Stimulated activated CD4-positive, alpha-beta T cell treated with anti-CD3 and anti-CD28 coated beads, TNF-alpha, amount 100 ng/mL, for 24 hours (primary cell): ENCODE measurements at places on chromosomes 12 and 14.

DNA sequence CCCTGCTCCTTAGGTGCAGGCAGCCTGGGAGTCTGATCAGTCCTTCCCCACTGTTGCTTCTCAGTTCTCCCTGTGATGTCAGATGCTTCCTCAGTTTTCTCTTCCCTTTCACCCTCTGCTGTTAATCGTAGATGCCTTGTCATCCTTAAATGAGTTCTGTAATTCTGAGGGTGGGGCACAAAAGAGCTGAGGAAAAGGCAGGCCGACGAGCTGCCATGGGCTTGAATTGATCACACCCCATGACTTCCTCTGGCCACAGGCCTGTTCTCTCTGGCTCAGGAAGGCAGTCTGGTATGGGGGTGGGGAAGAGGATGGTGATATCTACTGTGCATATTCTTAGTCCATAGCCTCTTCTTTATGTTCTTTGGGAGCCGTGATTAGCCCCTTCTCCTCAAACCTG lies 5.2 kb upstream of the AP1G2 start:
- DNase-seq = no peak

DNA sequence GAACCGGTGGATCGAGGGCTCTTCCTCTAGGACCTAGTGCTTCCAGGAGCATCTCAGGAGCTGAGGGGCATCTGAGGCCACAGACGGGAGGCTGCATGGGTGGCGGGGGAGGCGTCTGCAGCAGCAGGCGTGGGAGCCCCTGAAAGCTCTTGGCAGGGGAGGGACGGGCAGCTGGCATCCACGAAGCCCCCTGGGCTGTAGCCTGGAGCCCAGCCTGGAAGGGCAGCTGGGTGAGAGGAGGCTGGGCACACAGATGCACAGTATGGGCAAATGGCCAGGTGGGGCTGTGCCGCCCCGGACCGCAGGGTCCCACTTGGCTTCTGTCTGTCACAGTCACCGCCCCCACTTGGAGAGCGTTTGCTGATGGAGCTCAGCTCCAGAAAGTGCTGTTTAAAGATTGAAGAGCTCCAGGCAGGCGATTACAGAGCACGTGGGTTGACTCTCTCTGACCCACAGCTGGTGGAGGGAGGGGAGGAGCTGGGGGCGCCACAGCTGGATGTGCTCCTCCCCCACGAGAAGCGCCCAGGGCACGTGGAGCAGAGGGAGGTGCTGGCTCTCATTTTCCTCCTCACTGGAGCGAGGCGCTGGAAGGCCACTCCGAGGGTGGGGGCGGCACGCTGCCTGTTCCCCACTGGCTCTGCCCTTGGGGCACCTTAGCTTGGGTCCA lies 155.0 kb upstream of the C14orf180 start:
- DNase-seq = no peak

- no peak for DNase-seq
These were observed 247.9 kb downstream of the NELL2 start for GRCh38 chr12:44628180-44628579.

DNA sequence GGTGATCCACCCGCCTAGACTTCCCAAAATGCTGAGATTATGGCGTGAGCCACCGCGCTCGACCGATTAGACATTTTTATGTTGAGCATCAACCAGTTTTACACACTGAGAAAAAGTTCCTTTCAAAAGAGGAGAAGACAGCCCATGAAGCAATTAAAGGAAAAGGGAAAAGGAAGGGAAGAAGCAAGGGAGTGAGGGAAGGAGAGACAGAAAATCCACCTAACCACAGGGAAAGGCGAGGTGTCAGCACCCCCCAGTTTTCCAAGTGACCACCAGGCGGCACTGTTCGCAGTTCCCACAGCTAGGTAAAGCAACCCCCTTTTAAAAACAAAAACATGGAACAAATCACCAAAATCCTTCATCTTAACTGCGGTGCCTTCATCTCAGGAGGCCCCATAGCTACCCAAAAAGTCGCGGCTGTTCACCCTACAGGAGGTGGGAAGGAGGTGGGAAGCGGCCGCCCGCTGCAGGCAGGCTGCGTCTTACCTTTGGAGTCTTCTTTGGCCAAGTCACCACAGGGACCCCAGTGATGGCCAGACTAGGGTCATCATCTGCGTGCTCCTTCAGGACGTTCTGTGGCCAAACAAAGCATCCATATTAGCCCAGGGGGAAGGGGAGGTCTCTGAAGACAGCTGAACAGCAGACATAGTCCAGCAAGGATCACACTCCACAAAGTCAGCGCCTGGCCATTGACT lies 86.6 kb downstream of the KDM2B start:
- peak; percentile 33 for DNase-seq

GRCh38 chr12:26783131-26783526 lies 49.9 kb downstream of the ITPR2 start:
- no peak for DNase-seq

DNA sequence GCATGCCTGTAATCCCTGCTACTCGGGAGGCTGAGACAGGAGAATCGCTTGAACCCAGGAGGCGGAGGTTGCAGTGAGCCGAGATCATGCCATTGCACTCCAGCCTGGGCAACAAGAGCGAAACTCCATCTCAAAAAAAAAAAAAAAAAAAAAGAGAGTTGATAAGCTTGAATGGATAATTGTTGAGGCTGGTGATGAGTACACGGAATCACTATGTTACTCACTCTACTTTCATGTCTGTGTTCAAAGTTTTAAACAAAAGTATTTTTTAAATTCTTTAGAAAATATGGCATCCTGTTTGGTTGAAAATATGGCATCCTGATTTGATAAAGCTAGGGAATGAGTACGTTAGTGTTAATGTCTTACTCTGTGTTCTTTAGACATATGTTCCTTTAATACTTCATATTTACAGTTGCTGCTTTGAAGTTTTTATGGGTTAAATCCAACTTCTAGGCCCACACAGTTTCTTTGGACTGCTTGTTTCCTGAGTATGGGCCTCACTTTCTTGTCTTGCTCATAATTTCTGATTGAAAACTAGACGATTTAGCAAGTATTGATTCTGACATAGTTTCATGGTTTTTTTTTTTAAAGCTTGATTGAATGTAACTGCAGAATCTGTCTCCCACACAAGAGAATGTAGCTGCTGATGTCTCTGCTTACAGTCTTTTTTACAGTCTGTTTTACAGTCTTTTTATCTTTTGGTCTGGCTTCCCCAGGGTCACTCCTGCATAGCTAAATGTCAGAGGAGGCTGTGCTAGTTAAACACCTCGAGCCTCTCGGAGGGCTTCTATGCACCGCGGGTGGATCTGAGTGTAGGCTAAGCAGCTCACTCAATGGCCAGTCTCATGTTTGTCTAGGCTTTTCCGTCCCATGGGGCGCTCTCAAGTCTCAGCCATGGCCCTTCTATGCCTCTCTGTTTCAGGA lies 14.1 kb upstream of the FBLN5 start:
- no peak for DNase-seq

DNA sequence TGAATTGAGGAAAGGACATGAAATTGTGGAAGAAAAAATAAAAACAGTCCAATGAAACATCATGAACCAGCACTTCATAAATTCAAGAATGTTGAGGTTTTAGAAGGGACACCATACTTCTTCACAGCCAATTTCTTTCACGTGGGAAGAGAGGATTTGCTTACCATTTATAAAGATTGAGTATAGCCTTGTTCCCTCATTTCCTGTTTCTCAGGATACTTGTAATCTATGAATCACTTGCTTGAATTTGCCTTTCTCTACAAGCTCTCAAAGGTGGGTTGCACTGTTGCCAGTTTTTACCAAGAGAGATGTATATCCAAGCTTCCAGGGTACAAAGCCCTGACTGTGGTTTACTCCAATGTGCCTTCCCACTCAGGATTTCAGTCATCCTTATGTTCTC lies 116.1 kb downstream of the DUSP6 start:
- DNase-seq = no peak

GRCh38 chr14:34138175-34138574 lies 187.3 kb upstream of the EGLN3 start:
- no peak for DNase-seq
